ENCODE measurements at places on chromosomes 5 and 9.

DNA sequence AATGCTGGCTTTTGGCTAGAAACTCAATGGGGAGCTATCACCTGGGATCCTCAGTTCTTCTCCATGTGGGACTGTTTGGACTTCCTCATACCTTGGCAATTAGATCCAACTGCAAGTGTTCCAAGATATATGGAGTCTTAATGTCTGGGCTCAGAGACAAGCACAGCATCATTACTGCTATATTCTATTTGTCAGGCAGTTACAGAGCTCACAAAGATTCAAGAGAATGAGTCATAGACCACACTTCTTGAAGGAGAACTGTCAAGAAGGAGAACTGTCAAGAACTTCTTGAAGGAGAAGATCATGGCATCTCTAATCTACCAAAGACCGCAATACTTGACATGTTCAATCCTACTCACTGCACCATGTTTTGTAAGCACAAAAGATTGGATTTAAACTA, 106.8 kb upstream of the NREP start:
- no peak for DNase-seq

DNA sequence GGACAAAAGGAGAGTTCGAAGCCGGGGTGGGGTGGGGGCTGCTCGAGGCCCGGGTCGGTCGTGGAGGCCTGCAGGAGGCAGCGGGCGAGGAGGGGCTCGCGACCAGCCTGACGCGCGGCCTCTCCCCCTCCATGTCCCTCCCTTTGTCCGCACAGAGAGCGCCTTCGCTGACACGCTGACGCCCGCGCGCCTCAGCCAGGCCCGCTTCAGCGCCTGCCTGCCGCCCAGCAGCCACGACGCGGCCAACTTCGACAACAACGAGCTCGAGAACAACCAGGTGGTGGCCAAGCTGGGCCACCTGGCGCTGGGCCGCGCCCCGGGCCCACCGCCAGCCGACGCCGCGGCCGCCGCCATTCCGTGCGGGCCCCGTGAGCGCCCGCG, 42.2 kb downstream of the NEURL1B start:
- no peak for DNase-seq

- DNase-seq: no peak
These were observed 60.7 kb downstream of the HRH2 start for GRCh38 chr5:175718401-175719108.

GRCh38 chr5:53438486-53439472, 41.6 kb upstream of the FST start:
- no peak for DNase-seq

GRCh38 chr5:172610643-172611042, 30.4 kb upstream of the NEURL1B start:
- no peak for DNase-seq

- DNase-seq: no peak
These were observed 361.7 kb downstream of the TMEM161B start for GRCh38 chr5:87906962-87907361.

DNA sequence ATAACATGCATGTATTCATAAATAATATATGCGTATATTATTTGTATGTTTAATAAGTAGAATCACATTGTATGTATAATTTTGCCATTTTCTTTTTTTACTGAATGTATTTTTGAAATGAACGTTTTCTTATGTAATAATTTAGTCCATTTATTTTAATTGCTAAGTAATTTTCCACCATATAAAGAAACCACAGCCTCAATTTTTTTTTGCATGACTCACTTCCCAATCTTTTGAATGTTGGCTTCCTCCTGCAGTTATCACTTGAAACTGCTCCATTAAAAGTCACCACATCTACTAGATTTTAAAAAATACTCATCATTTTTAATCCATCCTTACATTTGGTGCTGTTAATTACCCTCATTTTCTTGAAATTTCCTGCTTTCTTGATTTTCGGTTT, 363.3 kb upstream of the MEF2C start:
- DNase-seq: no peak

DNA sequence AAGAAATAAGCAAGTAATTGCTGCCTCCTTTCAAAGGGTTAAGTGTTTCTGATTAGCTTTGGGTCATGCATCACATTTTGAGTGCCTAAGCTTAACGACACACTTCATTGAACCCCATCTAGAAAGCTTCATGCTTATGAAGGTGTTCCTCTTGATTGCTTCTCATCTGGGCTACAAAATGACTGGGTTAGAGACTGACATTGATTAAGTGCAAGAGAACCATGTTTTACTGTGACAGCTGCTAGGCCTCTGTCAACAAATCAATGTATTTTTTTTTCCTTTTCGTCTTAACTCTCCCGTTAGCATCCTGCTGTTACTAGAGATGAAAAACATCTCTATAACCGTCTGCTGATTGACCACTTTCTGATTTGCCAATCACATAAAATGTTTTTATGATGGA, 725.0 kb downstream of the TLE1 start:
- DNase-seq: no peak

GRCh38 chr5:146369691-146370090, 31.1 kb downstream of the POU4F3 start:
- no peak for DNase-seq

DNA sequence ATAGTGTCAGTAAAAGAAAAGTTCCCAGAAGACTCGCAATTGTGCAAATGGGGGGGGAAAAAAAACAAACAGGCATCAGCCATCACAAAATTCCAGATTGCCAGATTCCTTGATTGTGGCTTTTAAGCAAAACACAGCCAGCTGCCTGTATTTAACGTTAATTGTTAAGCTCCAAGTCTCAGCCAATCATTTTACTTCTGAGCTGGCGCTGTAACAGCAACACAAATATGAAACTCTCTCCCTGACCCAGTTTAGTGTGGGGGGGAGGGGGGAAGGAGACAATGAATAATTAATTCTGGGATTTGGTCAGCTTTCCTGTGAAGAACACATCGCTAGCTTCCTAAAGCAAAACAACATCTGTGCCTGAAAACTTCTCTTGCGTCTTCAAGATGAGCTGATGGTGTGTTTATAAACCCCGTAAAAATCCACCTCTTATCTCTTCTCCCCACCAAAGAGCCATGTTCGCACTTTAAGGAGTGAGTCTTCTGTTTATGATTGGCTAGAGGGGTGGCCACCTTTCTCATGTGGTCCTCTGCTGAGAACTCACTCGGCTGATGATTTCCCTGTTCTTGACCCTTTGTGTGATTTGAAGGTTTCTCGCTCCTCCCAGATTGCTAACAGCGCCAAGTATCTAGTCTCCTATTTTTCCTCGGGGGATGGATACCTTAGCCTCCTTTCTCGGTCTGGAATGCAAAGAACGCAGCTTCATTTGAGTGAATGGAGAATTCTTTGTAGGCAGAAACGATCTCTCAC, 160.2 kb upstream of the DAPK1 start:
- no peak for DNase-seq

DNA sequence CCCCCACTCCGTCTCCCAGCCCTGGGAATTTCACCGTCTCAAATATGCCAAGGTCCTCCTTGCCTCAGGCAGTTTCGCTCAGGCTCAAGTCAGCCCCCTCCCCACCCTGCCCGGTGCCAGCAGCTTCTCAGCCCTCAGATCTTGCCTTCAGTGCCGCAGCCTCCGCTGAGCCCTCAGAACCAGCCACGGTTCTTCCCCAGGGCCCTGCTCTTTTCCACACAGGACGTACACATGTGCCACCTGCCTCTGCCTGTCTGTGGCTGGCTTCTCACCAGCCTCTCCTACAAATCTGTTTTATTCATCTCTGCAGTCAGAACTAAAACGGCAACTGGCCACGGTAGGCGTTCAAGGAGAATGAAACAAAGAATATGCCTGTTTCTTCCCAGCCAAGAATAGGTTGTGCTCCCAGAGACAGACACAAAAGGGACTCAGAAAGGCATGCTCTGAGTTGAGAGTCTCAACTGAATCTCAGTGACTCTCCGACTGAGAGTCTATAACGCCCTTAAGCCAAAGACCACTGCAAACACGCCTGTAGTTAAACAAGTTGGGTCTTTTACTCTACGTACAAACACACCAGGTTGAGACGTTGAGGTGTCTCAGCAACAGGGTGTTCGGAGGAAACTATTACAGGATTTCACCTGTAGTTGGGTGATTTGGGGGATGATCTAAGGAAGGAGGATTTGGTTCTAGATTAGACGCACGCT, 10.6 kb upstream of the GRIN1 start:
- DNase-seq: no peak

GRCh38 chr5:83856881-83857280, 136.2 kb upstream of the HAPLN1 start:
- no peak for DNase-seq

DNA sequence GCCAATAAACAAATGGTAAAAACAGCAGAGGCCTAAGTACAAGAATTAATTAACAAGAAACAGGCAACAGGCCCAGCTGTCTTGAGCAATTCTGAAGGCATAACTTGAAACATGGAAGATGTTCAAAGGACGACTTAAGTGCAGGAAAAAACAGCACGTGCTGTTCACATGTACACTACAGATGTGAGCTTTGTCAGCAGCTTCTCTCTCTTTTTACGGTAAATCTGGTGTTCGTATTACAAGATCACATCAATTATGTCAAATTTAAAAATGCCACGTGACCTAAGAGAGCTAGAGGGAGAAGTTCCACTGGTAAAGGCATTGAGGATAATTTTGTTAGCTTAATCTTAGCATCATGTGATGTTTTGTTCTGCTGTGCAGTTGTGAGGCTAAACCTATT, 281.1 kb downstream of the PSAT1 start:
- no peak for DNase-seq

DNA sequence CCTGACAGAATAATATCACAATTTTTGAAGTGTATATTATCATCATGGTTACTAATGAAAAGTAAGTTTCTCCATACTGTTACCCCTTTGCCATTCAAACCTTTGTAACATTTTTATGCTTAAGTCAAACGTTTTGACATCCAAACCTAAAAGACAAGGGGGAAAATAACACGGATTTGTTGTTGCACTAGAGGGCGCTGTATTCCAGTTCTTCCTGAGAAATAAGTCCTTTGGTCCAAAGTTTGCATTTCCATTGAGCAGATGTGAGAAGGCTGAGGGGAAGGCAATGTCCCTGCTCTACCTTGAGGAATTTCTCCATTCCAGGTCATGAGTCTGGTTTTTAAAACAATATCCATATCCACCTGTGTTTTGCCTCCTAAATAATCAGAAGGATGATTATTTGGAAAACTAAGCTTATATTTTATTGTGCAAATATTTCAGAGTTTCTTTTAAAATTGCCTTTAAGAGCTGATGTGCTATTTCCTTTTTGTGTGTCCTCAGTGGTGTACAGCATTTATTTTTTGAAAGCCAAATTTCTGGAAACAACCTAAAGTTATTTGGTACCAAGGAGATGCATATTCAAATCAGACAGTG, 9.7 kb downstream of the LECT2 start:
- no peak for DNase-seq

- DNase-seq: no peak
These were observed 129.3 kb downstream of the MRPL36 start for GRCh38 chr5:1670351-1670750.

- DNase-seq: no peak
These were observed 39.9 kb downstream of the KIF4B start for GRCh38 chr5:155053501-155053900.

DNA sequence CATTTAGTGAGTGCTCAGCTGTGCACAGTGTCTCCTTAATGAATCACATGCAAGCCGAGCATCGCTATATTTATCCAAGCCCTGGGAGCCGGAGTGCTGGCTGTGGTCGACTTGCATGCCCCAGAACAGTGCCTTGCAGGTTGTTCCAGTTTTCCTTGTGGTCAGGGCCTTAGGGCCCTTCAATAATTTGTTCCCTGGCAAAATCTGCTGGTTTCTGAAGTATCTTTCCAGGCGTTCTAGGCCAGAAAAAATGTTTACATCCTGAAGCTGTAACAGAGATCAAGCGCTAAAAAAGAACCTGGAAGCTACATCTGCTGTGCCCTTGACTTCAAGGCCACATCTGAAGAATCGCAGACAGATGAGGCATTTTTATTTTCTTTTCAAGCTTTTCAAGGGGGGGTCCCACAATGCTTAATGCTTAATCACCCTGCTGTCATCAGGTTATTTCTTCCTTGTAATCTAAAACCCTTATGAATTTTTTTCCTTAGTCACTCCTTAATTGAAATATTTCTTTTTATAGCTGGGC, 105.8 kb downstream of the DOCK2 start:
- DNase-seq: no peak

DNA sequence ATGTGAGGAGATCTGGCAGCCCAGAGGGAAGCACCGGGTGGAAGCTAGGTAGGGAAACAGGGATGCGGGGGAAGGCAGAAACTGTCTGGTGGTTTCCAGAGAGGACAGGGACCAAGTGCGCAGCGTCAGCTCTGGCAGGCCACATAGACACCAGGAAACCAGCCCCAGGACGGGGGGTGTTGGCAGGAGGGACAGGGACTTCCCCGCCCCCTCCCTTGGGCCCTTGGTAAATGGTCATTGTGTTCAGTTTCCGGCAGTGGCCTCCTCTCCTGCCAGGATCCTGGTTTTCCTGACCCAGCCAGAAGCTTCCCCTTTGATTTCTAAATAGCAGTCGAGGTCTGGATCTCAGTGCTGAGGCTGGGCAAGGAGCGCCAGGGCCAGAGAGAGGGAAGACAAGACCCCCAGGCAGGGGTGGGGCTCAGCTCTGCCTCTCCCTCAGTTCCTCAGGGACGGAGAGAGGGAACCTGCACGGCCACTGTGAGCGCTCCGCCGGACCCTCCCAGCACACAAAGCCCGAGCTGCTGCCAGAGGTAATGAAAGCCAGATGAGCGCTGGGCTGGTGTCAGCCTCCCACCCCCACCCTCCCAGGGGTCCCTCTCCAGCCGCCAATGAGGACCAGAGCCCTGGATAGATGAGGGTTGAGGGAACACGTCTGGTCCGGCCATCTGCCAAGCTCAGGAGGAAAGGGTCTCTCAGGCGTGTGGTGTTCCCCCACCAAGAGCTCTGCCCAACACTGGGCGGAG, 1.8 kb downstream of the RALGDS start:
- DNase-seq: no peak

All from memory B cell (primary cell).